ENCODE measurements at places on chromosomes 5 and 9.
A peak's percentile ranks its signal among the peaks of the same experiment; 100 is the strongest.

- no peak for DNase-seq
Observed at GRCh38 chr9:561427-561826, 280.1 kb upstream of the DMRT1 start.

GRCh38 chr5:81884871-81885270 lies 87.0 kb upstream of the ATG10 start:
- no peak for DNase-seq

GRCh38 chr5:90548069-90548593 lies 10.5 kb upstream of the ADGRV1 start:
- peak; percentile 6 for DNase-seq

DNA sequence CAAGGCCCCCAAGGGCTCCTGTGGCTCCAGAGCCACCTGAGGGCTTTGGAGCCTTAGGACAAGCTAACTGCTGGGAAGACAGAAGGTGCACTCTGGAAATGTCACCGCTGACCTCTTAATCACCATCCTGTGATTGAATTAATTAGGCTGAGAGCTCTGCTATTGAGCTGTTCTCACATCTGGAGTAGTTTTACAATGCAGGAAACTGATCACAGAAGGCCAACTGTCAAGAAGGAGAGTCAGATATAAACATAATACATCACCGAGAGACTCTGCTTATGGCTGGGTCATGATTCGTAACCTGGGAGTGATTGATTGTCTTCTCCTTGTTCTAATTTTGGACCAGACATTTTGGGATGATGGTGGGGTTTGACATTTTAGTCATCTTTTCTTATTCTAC lies 226.1 kb downstream of the SLIT3 start:
- DNase-seq = no peak

GRCh38 chr9:70639853-70640814 lies 225.7 kb upstream of the KLF9 start:
- peak; percentile 83 for DNase-seq
